Peyer's patch (tissue), 4 donors: ENCODE measurements at places on chromosomes 13 and 19. TPM values are rescaled to one million over a fixed set of nuclear protein-coding genes. Genes with fewer than 3 reads are reported as not detected.
A peak's percentile ranks its signal among the peaks of the same experiment; 100 is the strongest.

DNA sequence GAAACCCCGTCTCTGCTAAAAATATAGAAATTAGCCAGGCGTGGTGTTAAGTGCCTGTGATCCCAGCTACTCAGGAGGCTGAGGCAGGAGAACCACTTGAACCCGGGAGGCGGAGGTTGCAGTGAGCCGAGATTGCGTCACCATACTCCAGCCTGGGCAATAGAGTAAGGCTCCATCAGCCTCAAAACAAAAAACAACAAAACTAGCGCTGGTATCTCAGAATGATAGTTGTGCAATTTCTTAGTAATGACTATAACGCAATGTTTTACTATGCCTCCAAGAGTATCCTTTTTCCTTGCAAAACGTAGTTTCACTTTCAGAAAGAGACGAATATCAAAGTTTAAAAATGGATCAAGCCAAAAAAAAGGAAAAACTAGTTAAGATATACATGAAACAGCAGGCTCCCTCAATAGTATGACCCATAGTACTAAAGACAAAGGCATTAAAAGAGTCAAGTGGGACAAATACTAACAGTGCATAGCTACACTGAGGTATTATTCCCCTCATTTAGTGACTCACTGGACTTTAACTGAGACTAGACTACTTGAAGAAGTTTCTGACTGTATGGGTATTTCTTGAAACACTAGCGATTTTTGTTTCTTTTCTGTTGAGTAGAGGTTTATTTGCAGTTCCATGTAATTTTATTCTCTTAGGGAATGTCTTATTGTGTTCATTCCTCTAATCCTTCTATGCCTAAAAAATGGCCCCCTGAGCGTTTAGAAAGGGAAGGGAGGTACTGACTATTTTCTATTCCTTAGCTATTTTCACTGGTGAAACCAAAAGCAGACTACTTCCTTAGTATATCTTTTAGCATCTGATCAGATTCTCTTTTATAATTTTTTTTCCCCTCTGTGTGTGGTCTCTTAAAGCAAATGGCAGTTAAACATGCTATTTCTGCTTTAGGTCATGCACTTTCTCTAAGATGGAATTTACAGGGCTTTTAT lies 10.4 kb upstream of the ITM2B start:
- peak; percentile 62 for DNase-seq

DNA sequence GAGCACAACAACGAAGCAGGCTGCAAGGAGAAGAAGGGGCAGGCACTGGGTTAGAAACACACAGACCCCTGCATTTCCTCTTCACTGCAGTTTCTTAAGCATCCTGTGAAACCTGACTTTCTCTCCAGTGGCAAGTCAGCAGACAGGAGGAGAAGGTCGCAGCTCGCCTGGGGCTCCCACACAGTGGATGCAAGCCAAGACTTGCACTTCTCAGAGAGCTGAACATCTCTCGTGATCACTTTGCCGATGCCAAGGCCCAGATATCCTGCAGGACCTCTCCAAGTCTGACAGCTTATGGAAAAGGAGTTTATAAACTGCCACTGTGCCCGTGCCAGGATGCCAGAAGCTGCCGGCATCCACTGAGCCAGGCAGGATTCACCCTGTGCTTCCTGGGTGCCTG lies 18.4 kb downstream of the TMEM272 start:
- DNase-seq, result no peak

GRCh38 chr19:29705706-29706105 lies 9.4 kb downstream of the C19orf12 start:
- no peak for DNase-seq

DNA sequence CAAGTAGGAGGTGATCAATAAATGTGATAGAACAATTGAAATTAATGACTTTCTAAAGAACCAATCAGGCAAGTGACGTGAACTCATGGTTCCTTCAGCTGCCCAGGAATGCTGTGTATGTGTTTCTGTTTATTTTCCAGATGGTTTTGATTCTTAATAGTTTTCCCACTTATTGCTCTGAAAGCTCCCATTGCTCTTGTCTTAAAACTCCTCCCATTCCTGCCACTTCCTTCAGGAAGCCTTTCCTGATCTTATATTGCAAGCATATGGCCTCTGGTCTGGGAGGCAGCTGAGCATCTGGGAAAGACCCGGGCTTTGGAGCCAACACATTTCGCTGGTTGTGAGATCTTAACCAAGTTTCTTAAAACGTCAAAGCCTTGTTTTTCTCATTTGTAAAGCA lies 17.1 kb upstream of the LATS2 start:
- no peak for DNase-seq

- DNase-seq, result peak; percentile 43
These were observed 32.8 kb downstream of the TMEM161A start for GRCh38 chr19:19105365-19106055.

DNA sequence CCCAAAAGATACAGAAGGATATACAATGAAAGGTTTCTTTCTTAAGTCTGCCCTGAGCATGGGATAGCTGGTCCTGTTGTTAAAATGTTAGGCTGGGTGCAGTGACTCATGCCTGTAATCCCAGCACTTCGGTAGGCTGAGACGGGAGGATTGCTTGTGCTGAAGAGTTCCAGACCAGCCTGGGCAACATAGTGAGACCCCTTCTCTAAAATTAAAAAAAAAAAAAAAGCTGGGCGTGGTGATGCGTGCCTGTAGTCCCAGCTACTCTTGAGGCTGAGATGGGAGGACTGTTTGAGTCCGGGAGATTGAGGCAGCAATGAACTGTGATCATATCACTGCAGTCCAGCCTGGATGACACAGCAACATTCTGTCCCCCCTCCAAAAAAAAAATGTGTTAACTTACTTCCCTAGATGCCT lies 52.5 kb upstream of the SHKBP1 start:
- no peak for DNase-seq

GRCh38 chr19:1151917-1152587 lies 22.0 kb downstream of the SBNO2 start:
- DNase-seq, result no peak

DNA sequence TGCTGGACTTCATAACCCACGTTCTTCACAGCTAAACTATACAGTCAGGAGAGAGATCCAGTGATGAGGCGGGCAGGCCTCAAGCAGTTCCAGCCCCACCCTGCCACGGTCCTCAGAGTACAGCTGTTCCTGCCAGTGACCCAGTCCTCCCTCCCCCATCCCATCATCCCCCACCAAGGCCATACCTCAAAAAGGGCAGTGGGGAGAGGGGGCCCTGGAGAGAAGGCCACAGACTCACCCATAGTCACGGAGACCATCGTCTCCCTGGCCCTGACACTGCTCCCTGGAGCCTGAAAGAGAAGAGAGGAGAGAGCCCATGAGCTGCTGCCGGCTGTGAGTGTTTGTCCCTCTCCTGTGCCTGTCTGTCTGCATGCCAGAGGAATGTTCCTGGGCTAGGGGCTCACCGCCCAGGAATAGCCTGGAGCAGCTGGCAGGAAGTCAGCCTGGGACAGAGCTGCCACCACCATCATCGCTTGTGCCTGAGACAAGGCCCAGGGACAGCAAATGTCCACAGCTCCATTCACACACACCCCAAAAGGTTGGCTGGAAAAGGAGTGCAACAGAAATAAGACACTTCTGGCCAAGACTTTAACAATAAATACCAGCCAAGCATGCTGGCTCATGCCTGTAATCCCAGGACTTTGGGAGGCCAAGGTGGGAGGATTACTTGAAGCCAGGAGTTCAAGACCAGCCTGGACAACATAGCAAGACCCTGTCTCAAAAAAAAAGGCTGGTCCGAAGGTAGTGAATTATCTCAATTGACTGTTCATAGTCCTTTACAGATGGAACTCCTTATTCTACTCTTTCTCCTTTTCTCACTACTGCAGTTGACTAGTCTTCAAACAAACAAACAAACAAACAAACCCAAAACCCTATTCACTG lies 6.4 kb downstream of the C19orf47 start:
- DNase-seq, result no peak

- no peak for DNase-seq
These were observed 378.5 kb downstream of the FGF9 start for GRCh38 chr13:22049384-22049783.

- no peak for DNase-seq
These were observed 1.8 kb upstream of the CEACAM16 start for GRCh38 chr19:44696939-44697669.

DNA sequence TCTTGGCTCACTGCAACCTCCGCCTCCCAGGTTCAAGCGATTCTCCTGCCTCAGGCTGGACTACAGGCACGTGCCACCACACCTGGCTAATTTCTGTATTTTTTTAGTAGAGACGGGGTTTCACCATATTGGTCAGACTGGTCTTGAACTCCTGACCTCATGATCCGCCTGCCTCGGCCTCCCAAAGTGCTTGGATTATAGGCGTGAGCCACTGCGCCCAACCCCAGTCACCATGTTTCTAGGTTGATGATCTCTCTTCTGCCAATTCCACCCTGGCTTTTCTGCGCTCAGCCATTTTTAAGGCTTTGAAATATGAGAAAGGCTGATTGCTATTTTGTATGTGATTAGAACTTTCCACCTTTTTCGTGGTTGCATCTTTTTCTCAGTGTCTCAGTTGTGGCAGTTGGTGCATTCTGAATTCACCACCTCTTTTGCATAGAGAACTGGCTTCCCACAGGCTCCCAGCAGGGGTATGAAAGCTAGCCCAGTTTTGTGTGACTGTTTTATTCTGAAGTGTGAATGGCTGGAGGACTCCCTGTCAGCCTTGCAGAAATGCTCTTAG lies 15.5 kb downstream of the CEACAM1 start:
- DNase-seq, result no peak

DNA sequence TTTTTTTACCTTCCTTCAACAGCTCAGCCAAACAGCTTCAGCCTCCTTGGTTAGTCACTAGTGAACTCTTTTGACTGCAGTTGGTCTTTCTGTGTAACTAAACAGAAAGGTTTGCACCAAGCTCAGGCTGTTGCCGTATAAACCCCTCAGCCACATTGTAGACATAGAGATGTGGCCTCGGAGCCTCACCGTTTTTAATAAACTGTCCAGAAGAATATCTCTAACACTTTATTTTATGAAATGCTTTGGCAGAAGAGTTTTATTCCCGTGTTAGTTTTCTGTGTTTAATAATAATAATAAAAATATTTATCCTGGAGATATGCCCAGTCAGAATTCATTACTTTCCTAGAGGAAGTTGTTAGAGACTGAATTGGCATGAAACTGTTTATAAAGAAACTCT lies 171.7 kb upstream of the MAB21L1 start:
- DNase-seq, result no peak

Gene KLK2
- total RNA-seq, result not detected

Gene MAG
- total RNA-seq, result 3.8 TPM

Gene KLHL26
- 9.9 TPM for total RNA-seq

Gene NRTN
- total RNA-seq, result 0.88 TPM

Gene DAND5
- not detected for total RNA-seq

Gene CEACAM20
- total RNA-seq, result 162 TPM

Gene LIG1
- total RNA-seq, result 30.3 TPM

Gene C19orf67
- total RNA-seq, result not detected

Gene FXYD7
- not detected for total RNA-seq

Gene SYT3
- total RNA-seq, result not detected

Gene SMIM44
- not detected for total RNA-seq
